Trophoblast cell (in vitro differentiated cells and primary cell): ENCODE measurements at places on chromosomes 2 and 18.

- no peak for DNase-seq
Measured at GRCh38 chr18:75874401-75875089, 447.0 kb upstream of the SMIM21 start.

DNA sequence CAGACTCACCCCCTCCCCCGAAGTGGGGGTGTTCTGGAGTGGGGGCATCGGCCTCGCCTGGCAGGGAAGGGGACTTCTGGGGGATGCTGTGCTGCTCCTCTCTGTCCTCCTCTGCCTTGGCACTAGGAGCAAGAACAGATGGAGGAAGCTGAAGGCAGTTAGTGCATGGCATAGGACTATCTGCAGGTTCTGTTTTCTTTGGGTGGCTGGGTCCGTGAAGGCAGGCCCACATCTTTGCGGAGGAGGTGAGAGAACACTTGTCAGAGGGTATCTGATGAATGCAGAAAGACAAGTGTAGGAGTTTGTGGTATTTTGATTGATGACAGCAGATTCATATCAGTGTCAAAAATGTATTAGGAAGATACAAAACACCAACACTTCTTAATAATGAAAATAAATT, 411.4 kb downstream of the TSN start:
- DNase-seq = peak; percentile 4

DNA sequence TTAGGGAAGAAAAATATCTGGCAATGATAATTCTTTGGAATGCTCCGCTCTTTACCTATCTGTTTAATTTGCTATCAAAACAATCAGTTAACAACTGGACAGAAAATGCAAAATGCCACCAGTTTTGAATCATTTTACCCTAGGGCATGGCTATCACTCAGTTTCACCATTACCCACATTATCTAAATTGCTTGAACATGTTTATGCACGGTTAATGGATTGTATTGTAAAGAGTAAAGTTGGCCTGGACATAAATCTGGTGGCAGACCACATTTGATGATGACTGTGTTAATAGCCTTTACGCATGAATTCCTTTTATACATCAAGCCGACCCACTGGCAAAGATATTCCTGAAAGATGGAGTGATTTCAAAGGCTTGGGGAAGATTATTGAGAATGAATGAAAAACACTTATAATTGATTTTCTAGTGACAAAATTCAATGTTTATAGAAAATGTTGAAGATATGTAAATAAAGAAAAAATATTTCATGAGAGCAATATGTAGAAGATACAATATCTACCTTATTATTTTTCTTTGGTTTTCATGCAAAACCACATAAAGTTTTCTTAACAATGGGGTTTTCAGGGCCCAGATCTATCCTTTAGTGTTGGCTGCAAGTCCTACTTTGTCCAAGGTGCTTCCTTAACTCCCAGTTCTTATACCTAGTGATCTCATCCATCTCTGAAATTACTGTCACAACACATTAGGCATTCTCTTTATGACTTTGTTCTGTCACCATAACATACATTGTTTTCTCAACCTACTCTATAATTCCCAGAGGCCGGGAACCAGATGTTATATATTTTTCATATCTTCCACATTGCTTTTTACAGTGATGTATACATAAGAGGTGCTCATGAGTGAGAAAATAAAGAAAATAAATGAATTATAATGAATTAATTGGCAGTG, 265.1 kb downstream of the RIT2 start:
- no peak for DNase-seq

DNA sequence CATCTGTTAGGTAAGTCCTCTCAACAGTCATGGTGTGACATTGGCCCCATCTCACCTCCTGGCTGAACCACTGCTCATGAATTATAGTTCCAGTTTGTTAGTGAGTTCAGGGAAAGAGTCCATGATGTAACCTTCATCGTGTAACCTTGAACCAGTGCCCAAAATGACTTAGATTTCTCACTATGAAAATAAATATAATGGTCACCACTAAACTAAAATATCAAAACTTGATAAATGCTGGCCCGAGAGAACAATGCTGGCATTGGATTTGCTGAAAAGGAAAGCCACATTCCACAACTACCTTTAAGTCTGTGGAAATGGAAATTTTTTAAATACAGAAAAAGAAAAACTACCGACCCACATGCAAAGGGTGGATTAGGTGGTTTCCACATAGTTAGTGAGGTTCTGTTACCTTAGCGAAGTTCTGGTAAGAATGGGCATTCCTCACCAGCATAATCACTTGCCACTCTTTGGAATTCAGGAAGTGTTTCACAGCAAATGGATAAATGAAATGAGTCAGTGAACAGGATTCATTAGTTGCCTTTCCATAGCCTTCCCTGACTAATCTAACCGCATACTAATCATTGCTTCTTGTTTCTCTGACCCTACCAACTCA, 133.9 kb upstream of the CTAGE1 start:
- DNase-seq = peak; percentile 96
